ENCODE measurements at places on chromosomes 1 and 21.

GRCh38 chr1:36768486-36769178, 265.7 kb downstream of the GRIK3 start:
- no peak for DNase-seq

- DNase-seq = no peak
Observed at GRCh38 chr1:60185684-60186083, 112.1 kb upstream of the C1orf87 start.

- DNase-seq = no peak
Observed at GRCh38 chr1:201436393-201436792, 14.9 kb upstream of the TNNI1 start.

- DNase-seq = no peak
Observed at GRCh38 chr21:18163956-18164355, 80.7 kb upstream of the CHODL start.

DNA sequence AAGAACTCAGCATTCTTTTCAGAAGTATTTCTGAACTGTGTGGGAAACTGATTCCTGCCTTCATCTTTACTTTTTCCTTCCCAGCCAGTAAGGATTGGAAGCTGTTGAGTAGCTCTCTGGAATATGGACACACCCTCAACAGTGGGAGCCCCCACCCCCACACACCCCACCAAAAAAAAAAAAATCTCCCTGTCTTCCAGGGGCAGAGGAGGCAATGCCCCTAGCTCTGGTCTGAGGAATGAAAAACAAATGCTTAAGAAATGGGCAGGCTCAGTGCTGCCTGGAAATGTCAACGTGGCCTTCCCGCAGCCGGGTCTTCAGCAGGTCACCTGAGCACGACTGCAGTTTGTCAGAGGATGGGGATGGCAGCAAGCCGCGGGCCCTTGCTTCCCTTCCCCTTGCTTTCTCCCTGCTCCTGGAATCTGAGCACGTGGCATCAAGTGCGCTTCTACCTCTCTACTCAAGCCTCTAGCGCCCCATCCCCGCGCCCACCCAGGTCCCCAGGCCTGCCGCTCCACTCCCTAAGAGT, 479 bp downstream of the RGS16 start:
- DNase-seq = no peak

DNA sequence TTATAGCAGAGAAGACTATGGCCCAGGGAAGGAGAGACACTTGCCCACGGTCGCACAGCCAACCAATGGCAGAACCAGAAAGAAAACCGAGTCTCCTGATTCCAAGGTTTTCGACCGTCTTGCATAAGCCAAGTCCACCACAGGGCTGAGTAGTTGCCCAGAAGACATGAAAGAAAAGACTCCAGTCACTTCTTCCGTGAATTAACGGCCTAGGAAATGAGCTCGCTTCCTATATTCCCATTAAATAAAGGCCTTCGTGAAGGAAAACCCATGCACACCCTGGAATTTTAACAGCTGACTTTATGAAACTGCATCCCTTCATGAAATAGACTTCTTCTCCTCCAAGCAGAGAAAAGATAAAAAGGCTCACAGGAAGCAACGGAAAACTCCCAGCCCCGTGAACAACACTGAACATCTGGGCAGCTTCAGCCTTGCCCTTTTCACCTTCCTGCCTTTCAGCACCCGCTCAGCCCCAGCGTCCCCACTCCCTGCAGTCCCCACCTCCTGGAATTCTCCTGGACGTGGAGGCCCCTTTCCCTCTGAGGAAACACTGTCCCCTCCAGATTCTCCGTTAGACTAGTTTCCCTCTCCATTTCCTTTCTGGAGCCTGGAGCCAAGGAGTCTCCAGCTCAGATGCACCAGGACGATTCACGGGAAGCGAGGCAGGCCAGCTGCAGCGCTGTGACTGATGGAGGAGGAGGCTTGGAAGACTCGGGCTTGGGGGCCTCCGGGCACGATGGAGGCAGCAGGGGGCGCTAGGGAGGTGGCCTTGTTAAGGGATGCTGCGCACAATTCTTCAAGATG, 2.7 kb upstream of the MYOC start:
- DNase-seq = no peak

Measured in NCI-H1436 treated with DMSO at 0.1 percent for 48 hours (cell line).